ENCODE measurements at places on chromosomes 1 and 21.

DNA sequence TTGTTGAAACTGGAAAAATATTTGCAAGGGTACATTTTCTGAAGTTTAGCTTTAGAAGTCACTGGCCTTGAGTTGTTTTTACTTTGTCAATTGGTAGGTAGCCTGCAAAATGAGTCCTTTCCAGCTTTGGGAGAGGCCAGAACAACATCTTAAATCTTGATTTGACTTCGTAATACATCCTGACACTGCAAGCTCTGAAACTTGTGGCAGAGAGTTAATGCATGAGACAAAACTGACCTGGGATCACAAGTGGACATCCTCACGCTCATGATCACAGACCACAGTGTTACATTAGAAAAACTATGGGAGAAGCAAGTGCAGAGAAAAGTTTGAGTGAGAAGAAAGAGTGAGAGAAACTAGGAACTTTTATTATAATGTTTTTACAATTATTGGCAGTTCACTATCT, 550.9 kb downstream of the USP25 start:
- DNase-seq, result no peak

DNA sequence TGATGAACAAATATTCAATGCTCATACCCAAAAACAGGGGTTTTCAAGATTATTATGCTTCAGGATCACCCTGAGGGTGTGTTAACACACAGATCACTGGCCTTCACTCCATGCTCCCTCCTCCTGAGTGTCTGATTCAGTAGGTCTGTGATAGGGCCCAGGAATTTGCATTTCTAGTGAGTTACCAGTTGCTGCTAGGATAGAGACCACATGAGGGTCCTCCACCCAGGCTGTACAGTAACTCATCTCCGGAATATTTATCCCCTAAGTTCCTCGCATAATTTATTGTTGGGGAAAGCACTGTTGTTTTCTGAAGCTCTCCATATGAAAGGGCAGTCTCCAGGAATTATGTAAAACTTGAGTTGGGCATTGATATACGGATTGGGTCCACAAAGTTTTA, 1106.6 kb upstream of the B3GALT2 start:
- DNase-seq, result peak; percentile 7

- DNase-seq, result peak; percentile 15
These were observed 30.7 kb downstream of the VASH2 start for GRCh38 chr1:212981025-212981495.

GRCh38 chr21:35601211-35601610, 459.1 kb downstream of the SETD4 start:
- DNase-seq, result no peak

GRCh38 chr1:39478126-39478915, 13.1 kb upstream of the BMP8A start:
- peak; percentile 51 for DNase-seq

DNA sequence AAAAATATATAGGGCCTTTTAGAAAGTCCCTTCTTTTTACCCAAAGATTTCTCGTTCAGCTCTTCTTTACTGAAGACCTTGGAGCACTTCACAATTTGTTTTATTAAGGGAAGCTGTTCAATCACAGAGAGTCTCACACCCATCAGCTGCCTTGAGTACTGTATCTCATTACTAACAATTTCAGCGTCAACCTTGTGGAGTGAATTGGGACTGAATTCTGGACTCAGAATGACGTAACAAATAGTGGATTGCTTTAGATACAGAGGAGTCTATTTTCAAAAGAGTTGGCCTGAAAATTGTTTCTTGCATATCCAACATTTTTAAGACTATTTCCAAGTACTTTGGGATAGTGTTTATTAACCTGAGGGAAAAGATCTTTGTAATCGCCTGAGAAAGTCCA, 7.9 kb downstream of the MAP10 start:
- no peak for DNase-seq

- DNase-seq, result no peak
These were observed 7.0 kb downstream of the CAPZB start for GRCh38 chr1:19478322-19478721.

DNA sequence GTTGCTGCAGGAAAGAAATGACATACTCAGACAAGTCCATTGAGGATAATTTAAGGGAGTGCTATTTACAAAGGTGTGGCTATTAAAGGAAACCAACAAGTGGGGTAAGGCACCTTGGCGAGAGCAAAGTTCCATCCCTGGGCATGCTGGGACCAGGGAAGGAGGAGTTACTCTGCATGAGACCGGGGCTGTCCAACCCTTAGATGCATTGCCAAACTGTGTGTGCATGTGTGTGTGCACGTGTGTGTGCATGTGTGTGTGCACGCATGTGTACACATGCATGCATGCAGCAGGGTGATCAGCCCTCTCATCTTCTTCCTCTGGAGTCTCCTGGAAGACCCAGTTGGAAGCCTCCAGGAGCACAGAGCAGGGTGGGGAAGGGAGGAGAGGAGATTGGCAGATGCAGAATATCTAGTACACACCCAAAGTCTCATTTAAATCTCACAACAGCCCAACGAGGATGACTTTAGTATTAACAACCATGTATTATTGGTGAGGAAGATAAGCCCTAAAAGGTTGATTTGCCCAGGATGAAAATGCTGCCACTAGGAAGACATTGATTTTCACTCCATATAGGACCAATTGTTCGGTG, 72.2 kb upstream of the CD34 start:
- no peak for DNase-seq

DNA sequence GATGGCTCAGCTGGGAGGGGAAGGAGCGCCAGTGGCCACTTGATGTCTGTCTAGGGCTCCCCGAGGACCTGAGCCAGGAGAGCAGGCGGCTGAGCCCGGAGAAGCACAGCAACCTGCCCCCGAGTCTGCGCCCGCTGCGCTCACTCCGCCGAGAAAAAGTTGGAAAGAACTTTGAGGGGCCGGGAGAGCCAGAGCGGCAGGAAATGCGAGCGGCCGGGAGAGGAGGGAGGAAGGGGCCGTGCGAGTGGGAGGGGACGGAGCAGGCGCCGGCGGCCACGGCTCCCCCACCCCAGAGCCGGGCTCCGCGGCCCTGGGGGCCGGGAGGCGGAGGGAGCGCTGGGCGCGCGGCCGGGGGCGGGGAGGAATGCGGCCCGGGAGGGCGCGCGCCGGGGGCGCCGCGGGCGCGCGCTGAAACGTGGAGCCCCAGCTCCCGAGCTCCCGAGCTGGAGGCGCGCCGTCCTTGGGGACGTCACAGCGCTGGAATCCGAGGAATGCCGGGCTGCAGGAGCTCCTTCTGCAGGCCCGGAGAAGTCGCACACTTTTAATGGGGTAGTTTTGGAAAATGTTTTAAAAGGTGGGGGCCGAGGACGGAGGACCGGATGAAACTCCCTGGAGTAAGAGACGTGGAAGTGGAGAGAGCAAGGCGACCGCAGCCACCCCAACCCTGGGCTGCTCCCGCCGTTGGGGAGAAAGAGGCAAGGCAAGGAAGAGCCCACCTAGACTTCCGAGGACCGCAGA, at the start of gene PTPN14:
TSS of gene PTPN14 (minus strand) at position 167 of the 738 bp plus-strand sequence. CDS start 86,799 bp downstream, outside the sequence.
- DNase-seq, result peak; percentile 97

- no peak for DNase-seq
These were observed 6.5 kb downstream of the CNST start for GRCh38 chr1:246572785-246573184.

- no peak for DNase-seq
These were observed 10.7 kb upstream of the OR2T34 start for GRCh38 chr1:248585266-248585665.

- DNase-seq, result peak; percentile 44
These were observed 897 bp downstream of the ZYG11B start for GRCh38 chr1:52727114-52727586.

- peak; percentile 19 for DNase-seq
These were observed 260.5 kb downstream of the KCNJ6 start for GRCh38 chr21:37655611-37656300.

- DNase-seq, result no peak
These were observed 40.6 kb upstream of the NEGR1 start for GRCh38 chr1:72322910-72323309.

DNA sequence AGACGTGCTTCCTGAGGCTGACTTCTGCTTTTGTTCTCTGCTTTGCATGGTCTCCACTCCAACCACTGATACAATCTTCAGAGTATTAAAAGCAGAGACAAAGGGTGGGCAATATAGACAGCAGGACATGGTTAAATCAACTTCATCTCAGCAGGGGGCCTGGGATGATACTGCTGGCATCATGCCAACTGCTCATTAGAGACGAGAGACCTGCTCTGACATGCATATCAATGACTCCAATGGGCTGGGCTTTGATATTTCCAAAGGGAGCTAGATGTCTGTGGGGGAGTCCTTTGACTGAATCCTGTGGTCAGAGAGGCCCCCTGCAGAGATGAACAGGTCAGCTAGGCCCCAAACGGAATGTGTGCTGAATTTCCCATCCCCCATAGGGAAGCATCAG, 106.6 kb downstream of the ACTL8 start:
- peak; percentile 54 for DNase-seq

- no peak for DNase-seq
These were observed 1.6 kb upstream of the NKAIN1 start for GRCh38 chr1:31241321-31241720.

DNA sequence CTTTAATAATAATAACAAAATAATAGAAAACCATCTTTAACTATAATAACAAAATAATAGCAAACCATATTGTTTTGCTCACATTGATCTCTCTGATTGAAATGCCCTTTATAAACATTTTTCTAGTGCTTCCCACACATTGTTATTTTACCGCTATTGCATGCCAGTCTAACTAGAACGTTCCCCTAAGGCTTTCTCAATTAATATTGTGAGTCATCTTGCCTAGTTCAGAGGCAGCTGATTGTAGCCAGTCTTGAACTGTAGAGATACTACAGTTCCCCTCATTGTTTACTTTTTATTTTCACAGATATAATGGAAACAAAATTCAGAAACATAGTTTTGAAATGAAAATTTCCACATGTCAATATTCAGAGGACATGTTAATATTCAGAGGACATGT, 192.3 kb upstream of the ADGRL4 start:
- DNase-seq, result peak; percentile 72

DNA sequence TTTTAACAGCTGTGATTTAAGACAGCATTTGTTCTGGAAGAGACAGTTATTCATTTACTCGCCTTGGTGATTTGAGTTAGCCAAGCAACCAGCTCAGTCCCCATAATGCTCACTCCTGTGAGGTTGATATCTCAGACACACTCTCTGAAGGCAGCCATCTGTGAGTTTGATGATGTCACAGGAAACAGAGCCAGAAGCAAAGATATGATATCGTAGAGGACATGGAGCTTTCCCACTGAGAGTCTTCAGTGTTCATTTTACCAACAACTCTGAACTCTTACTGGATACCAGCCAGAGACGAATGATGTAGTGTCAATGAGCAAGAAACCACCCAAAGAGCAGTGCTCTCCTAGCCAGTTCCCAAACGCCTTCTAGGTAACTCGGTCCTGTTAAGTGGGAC, 219.4 kb downstream of the SLC35F3 start:
- no peak for DNase-seq

- DNase-seq, result no peak
These were observed 11.4 kb upstream of the RAB3GAP2 start for GRCh38 chr1:220283625-220284024.

DNA sequence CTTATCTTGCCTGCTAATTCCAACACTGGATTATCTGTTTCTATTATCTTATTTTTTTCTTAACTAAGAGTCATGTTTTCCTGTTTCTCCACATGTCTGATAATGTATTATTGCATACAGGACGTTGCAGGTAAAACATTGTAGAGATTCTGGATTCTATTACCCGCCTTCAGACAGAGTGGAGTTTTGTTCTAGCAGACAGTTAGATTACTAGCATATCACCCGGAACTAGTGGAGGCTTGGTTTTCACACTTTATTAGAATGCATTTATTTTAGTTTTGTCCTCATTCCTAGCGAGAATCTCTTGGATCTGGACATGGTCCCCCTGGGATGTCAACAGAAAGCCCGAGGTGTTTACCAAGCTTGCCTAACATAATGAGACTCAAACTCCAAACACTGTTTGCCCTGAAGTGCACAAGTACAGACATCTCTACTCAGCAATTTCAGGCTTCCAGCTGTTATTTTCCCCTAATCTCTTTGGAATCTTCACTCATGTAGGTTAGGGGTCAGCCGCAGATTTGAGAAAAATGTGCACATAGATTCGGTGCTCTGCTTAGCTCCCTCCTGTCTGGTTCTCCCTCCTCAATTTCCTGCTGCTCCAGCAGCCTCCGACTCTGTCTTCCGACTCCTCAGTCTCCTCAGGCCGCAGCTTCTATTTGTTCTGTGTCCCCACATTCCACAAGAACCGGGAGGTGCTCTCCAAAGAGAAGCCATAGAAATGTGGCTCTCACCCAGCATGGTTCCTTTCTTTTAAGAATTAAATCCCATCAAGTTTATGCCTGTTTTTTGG, 36.8 kb upstream of the PTPRF start:
- peak; percentile 71 for DNase-seq

GRCh38 chr1:184574588-184574987, 180.1 kb downstream of the EDEM3 start:
- no peak for DNase-seq

- DNase-seq, result peak; percentile 75
These were observed 140.4 kb upstream of the ADGRL2 start for GRCh38 chr1:81660286-81660685.
